ENCODE measurements at places on chromosomes 5 and 9.
A peak's percentile ranks its signal among the peaks of the same experiment; 100 is the strongest.

- no peak for DNase-seq
Measured at GRCh38 chr5:79135790-79136553, 24.4 kb downstream of the BHMT start.

DNA sequence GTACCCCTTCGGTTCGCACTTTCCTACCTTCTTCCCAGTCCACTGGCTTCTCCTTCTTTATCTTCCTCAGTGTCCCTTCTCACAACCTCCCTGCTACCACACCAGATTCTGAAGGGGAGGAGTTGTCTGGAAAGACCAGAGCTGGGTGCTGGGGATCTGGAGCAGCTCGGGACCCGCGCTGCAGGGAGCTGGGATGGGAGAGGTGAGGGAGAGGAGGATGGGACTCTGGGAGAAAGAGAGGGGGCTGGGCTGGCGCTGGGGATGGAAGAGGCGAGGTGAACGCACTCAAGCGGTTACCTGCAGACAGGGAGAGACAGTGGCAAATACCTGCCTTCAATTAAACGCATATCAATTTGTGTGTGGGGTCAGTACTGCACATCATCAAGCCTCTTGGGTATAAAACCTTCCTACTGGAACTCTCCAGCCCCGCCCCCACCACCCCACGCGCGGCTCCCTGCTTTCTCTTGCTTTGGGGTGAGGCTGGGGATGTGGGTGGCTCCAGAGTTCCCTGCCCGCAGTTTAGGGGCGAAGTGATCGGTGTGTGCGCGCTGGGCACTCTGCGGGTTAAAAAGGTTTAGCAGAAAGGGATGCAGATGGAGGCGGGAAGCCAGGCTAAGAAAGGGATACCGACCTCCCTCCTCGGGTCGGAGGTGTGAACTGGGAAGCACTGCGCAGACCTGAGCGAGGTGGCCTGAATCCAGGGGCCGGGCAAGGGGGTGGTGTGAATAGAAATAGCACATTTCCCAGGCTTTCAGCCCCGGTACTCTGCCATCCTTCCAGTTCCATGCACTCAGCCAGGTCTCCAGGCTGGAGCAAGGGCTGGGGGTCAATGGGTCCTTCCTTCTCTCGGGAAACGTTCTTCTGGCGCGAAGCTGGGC lies 977 bp upstream of the PAM start:
- peak; percentile 18 for DNase-seq

DNA sequence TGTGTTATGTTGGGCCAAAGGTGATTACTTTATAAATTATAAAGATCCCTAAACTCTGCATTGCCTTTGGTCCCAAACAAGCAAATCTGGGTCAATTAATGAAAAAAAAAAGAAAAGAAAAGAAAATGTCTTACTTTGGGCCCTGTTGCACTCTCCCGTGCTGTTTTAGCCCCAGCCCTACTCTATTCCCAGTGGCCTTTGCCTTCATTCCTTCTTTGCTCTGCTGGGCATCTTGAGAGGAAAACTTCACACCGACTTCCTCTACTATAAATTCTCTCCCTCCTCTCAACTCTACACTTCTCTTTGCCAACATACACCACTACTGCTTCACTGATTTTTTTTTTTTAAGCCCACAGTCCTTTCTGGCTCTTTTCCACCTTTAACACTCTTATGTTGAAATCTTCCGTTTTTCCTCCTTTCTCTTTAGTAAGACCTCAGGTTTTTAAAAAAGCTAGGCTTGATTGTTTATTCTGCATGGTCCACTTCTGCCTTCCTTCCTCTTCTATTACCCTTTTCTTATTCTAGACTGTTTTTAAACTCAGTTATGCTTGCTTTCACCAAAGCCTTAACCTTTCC lies 4.5 kb upstream of the MSMP start:
- DNase-seq, result no peak

DNA sequence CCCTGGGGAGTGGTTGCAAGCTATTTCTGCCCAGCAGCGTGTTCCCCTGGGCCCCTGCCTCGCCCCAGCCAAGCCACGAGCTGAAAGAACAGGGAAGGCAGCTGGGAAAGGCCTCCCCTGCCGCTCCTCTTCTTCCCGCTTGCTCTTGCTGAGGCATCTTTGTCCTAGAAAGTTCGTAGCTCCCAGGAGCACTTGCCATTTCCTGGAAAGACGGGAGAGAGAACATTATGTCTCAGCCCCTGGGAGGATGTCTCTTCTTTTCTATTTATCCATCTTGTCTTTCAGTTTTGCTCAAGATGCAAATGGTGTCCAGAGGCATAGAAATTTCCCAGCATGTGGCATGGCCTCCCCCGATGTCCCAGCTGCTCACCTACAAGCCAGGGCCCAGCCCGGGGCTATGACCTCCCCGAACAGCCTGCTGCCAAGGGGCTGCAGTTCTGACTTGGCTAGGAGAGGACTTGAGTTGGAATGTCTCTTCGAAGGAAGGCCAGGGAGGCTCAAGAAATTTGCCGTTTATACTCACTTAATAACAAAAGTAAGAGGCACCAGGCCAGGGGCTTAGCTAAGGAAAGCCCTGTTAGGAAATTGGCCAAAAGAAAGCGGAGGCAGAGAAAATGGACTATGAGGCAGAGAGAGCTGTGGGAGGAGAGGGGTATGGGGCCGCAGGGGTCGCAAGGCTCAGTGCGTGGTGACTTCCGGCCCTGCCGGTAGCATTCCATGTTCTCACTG lies 87.3 kb downstream of the LIFR start:
- no peak for DNase-seq

GRCh38 chr5:19098434-19098833 lies 889.6 kb downstream of the CDH18 start:
- no peak for DNase-seq

DNA sequence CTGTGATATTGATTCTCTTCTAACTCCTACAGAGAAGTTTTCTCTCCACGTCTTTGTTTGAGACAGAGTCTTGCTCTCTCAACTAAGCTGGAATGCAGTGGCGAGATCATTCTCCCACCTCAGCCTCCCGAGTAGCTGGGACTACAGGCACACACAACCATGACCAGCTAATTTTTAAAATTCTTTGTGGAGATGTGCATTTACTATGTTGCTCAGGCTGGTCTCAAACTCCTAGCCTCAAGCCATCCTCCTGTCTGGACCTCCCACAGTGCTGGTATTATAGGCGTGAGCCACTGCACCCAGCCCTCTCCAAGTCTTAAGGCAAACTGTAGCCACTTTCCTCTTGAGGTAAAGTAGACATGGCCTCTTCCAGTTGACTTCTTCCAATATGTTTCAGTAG lies 72.2 kb downstream of the SNX18 start:
- no peak for DNase-seq

GRCh38 chr5:120644516-120644915 lies 180.4 kb downstream of the PRR16 start:
- DNase-seq, result no peak

GRCh38 chr5:170431571-170431970 lies 42.4 kb upstream of the KCNMB1 start:
- no peak for DNase-seq

DNA sequence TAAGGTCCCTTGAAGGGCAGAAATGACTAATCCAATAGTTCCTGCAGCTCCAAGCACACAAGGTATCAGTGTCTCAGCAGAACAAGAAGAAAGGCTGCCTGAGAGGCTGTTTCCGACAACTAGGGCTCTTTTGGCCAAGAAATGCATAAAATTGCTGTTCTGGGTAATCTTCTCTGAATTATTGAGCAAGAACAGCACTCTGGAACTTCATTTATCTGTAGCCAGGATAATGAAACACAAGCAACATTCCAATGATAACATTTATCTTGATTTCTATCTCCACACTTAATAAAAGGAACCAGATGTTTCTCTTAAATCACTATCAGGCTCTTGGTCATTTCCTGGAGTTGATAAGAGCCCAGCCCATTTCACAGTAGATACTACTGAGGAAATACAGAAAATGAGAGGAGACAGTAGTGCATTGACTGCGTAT lies 17.0 kb upstream of the AUH start:
- DNase-seq, result no peak

- DNase-seq, result no peak
Measured at GRCh38 chr5:40033009-40033408, 608.2 kb upstream of the DAB2 start.

DNA sequence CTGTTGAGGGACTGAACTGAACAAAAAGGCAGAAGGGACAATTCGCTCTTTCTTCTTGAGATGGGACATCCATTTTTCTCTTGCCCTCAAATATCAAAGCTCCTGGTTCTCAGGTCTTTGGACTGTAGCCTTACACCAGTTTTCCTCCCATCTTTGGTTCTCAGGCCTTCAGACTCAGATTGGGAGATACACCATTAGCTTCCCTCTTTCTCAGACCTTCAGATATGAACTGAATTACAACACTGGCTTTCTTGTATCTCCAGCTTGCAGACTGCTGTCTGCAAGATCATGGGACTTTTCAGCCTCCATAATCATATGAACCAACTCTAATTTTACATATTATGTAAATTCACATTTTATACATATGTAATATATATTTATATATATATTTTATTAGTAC lies 12.6 kb upstream of the CCNG1 start:
- DNase-seq, result no peak

GRCh38 chr9:77807281-77807683 lies 159.2 kb upstream of the GNA14 start:
- DNase-seq, result no peak

DNA sequence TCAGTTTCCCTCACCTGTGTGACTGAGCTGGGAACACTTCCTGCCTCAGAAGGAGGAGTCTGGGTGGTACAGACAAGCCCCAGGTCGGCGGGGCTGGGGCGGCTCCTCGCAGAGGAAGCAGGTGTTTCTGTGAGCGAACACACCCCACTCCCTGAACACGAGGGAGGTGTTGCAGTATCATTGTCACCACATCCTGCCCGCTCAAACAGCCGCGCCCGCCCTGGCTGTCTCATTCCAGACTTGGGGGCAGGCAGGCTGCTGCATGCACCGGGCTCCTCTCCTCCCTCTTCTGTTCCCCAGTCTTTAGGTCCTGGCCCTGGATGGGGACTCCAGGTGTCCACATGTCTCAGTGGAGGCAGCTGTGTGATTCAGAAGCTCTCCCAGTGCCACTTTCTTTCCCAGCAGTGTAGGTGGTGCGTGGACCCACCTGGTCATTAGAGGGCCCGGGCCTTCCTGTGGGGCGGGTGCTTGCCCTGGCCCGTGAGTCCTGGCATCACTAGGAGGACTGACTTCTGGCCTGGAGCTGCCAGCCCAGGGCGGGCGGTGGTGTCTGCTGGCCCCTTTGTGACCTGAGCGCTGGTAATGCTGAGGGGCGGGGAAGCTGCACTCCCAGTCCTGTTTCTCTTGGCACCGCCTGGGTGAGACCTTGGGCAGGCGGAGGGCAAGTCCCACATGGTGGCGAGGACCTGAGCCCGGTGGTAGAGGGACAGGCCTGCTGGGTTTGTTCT lies 18.3 kb upstream of the PHYHD1 start:
- peak; percentile 84 for DNase-seq

- no peak for DNase-seq
Measured at GRCh38 chr9:74322661-74323314, 174.3 kb upstream of the RORB start.

DNA sequence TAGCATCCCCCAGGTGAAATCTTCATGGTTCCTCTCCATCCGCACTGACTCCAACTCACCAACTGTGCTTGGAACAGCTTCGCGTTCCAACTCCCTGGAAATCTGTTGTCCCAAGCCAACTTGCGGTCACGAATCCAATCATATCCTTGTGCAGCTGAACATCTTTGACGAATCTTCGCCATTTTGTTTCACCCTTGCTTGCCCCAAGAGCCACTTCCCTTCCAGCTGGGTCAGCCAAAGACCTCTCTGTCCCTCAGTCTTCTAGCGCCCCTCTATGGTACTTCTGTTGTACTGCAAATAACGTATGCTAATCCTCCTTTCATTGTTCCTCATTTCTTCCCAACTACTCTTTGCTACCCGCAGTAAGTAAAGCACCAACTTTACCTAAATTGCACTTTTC lies 61.0 kb upstream of the TARS1 start:
- DNase-seq, result no peak

GRCh38 chr5:69113851-69114250 lies 20.0 kb downstream of the SLC30A5 start:
- no peak for DNase-seq

- DNase-seq, result no peak
Measured at GRCh38 chr9:16133556-16134227, 580.8 kb downstream of the CCDC171 start.

GRCh38 chr5:74286734-74287695 lies 353.5 kb downstream of the ENC1 start:
- DNase-seq, result no peak

DNA sequence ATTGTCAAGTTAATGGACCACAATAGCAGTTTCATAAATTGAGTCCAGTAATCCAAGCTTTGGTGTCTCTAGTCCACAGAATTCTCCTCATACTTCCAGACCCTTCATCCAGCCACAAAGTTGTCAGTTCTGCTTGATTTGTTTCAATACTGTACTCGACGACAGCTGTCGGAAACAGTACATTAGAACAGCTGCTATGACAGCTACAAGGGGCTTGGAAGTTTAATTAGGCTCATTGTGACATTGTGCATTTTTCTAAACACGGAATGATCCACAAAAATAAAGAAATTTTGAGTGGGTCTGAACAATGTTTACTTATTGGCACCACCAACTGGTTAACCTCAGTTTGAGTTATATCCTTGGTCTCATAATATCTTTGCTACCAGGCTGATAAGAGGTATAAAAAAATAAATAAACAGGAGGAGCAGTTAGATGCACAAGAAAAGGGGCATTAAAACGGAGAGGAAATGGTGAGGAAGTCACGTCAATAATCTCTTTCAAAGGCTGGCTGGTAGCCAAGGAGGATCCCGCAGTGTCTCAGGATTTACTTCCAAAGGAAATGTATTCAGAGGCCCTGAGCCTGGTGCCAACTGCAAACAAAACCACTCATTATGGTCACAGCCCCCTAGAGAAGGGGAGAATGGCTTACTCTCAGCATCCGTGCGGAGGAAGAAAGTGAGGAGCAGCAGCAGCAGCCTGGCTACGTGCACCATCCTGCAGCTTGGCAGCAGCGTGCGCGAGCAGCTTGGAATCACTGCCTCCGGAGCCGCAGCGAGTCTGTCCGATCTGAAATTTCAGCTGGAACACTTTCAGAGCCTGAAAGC lies 933.8 kb upstream of the DMAC1 start:
- no peak for DNase-seq

- DNase-seq, result no peak
Measured at GRCh38 chr5:152884006-152884405, 478.9 kb upstream of the NMUR2 start.

DNA sequence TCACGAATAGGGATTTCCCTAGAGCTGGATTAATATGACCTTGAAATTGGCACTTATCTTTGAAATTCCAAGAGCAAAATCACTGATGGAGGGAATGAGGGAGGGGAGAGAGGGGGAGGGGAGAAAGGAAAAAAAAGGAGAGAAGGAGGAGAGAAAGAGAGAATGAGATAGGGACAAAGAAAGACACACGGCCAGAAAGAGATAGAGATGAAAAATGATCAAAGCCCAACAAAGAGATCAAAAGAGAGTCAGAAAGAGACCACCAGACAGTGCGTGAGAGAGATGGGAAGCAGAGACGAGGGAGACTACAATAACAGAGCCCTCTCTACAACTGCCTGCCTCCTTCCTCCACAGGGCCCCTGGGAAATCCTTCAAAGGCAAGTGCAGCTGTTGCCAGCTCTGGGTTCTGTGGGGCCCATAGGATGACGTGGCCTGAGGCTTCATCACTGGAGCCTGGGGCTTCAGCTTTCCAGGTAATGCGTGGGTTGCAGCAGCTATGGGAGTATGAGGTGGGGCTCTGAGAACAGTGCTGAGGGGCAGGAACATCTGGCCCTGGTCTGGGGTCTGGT lies 58.3 kb upstream of the SHB start:
- DNase-seq, result no peak

- no peak for DNase-seq
Measured at GRCh38 chr9:132824151-132824550, 53.9 kb downstream of the AK8 start.

- no peak for DNase-seq
Measured at GRCh38 chr5:98786191-98786853, 12.9 kb downstream of the RGMB start.

GRCh38 chr9:124442826-124443225 lies 7.4 kb upstream of the ADGRD2 start:
- no peak for DNase-seq

Data from activated naive CD4-positive, alpha-beta T cell treated with anti-CD3 and anti-CD28 coated beads, Interleukin-2, amount 50 U/mL, for 16 hours (primary cell).